ENCODE measurements at places on chromosomes 1 and 21. TPM values are rescaled to one million over a fixed set of nuclear protein-coding genes. Genes with fewer than 3 reads are reported as not detected.

DNA sequence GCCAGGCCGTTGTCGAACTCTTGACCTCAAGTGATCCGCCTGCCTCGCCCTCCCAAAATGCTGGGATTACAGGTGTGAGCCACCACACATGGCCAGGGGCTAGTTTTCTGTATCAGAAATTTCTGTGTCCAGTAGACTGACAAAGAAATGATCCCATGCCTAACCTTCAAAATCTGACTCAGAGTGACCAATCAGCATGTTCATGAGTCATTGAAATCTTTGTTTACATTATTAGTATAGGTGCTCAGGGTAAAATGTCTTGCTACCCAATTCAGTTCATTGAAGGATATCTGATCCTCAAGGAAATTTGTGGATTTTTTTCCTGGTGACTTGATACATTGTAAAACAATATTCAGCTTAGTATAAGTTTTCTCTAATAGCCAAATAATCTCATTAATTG, 11.0 kb upstream of the LDLRAD2 start:
- peak overlapping the region; percentile 53 for H3K27ac ChIP-seq
- peak; percentile 92 for DNase-seq
- H3K27me3 ChIP-seq = no peaks in the 10 kb centered on the region
- no peaks in the 10 kb centered on the region for H3K36me3 ChIP-seq
- H3K4me1 ChIP-seq = peaks cover 8% of the 10 kb centered on the region

The GBP4 gene
- 0.86 TPM for total RNA-seq

The FLG gene
- not detected for total RNA-seq

GRCh38 chr21:39388811-39389155, 39.9 kb upstream of the HMGN1 start:
- peaks cover 11% of the 10 kb centered on the region for H3K36me3 ChIP-seq
- no peak overlapping the region for H3K27ac ChIP-seq
- peaks cover 9% of the 10 kb centered on the region for H3K4me1 ChIP-seq
- no peak for DNase-seq
- no peaks in the 10 kb centered on the region for H3K27me3 ChIP-seq

The WDR47 gene
- total RNA-seq = 7.7 TPM
